ENCODE measurements at places on chromosomes 4 and X. TPM values are rescaled to one million over a fixed set of nuclear protein-coding genes. Genes with fewer than 3 reads are reported as not detected.

The VSIG4 gene
- total RNA-seq, result 13.7 TPM

The CFI gene
- total RNA-seq, result 79.6 TPM

The PTPN13 gene
- total RNA-seq, result 54.6 TPM

The NXT2 gene
- 5.7 TPM for total RNA-seq

DNA sequence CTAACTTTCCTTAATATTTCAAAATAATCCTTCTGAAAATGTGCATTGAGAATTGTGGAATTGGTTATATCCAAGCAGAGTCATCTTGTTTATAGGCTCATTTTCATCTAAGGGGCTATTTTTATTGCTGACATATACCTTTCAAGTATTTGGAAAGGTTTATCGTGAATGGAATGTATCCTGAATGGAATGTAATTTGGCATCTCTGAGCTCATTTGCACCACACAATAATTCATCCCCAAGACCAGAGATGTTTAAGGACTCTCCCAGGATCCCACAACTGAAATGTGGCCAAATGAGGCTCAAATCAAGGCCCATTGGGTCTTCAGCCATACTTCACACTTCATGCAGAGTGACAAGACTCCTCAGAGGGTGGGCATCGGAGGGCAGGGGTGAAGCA lies 7.5 kb upstream of the SETD7 start:
- no peak for DNase-seq
- H3K4me3 ChIP-seq, result no peak overlapping the region
- H3K27ac ChIP-seq, result no peak overlapping the region
- no peaks in the 10 kb centered on the region for H3K27me3 ChIP-seq
- peaks cover 2% of the 10 kb centered on the region for H3K4me1 ChIP-seq

GRCh38 chr4:110411574-110412011 lies 64.4 kb upstream of the ENPEP start:
- no peak overlapping the region for H3K27ac ChIP-seq
- no peak for DNase-seq
- H3K36me3 ChIP-seq, result no peaks in the 10 kb centered on the region
- H3K27me3 ChIP-seq, result no peaks in the 10 kb centered on the region
- no peaks in the 10 kb centered on the region for H3K4me1 ChIP-seq

The SLC4A4 gene
- total RNA-seq, result 0.86 TPM

DNA sequence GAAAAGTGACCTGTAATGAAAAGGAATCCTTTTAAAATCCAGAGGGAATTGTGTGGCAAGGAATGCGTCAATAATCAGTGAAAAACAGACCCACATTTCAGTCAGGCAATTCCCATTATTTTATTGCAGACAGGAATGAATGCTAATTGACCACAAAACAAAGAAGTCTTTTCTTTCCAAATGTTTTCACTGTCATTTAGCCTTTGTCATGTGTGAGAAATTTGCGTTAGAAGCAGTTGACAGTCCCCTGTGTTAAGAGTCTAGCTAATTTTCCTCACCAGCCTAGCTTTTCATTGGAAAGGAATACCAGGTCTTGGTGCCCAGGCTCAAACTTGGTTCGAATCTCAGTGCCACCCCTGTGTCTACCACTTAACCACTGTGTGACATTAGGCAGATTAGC lies 83.4 kb downstream of the KIT start:
- H3K36me3 ChIP-seq, result no peaks in the 10 kb centered on the region
- H3K4me1 ChIP-seq, result no peaks in the 10 kb centered on the region
- no peak overlapping the region for H3K4me3 ChIP-seq

DNA sequence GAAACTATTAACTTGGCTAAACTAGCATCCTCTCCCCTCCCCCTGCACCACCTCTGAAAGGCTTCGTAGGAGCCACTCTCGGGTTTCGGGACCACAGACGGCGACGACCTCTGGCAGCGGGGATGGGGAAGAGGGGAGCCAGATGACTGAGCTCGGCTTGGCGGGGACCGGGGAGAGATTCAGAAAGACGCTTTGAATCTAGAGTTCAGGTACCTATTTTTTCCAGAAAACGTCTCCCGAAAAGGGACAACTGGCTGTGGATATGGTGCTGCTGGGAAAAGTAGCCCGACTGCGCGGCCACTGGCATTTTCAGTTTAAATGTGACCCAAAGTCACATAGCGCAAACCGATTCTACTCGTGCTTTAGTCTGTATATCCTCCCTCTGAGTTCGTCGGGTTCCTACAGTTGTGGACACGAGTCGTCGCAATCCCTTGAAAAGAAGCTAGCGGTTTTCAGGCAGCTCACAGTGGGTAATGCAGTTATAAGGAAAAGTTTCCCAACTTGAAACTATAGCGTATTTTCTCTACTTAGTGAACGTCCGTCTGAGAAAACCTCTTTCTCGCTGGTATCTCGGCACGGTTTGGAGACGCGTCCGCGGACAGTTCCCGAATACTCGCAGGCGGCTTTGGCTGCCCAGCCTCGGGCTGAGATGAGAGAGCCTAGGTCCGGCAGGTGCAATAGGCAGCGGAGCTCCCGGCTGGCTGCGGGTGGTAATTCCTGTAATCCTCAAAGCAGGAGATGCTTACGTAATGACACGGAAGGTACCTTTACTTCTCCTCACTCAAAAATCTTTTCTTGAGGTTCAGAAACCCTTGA lies 1.3 kb downstream of the PARM1 start:
- peak; percentile 41 for DNase-seq
- peaks cover 1% of the 10 kb centered on the region for H3K4me1 ChIP-seq
- H3K27me3 ChIP-seq, result no peaks in the 10 kb centered on the region
- no peaks in the 10 kb centered on the region for H3K36me3 ChIP-seq
- peak overlapping the region; percentile 78 for H3K4me3 ChIP-seq

The NR3C2 gene
- total RNA-seq, result 34.1 TPM

GRCh38 chrX:24204958-24205357 lies 55.4 kb downstream of the ZFX start:
- peaks cover 8% of the 10 kb centered on the region for H3K4me1 ChIP-seq
- no peak for DNase-seq
- no peak overlapping the region for H3K27ac ChIP-seq
- no peaks in the 10 kb centered on the region for H3K36me3 ChIP-seq

DNA sequence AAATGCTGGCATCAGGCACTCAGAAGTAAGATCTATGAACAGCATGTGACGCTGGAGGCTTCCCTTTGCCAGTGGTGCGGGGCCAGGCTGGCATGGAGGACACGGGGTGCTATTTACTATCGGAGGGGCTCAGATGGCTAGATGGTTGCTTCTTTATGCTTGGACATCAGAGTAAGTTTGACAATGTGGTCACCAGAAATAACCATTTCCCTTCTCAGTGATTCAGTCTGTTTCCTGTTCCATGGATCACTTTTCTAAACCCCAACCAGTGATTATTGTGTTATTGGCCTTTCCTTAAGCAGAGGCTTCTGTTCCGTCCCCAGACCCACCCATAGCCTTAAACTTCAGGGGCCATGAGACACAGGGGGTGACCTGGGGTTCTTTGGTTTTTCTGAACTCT lies 55.4 kb upstream of the DHX15 start:
- H3K4me1 ChIP-seq, result peaks cover 2% of the 10 kb centered on the region
- DNase-seq, result no peak
- H3K27me3 ChIP-seq, result no peaks in the 10 kb centered on the region
- no peak overlapping the region for H3K4me3 ChIP-seq
- H3K27ac ChIP-seq, result no peak overlapping the region

- no peak overlapping the region for H3K4me3 ChIP-seq
- no peaks in the 10 kb centered on the region for H3K4me1 ChIP-seq
- no peaks in the 10 kb centered on the region for H3K36me3 ChIP-seq
- no peak overlapping the region for H3K27ac ChIP-seq
Observed at GRCh38 chr4:6819295-6819694, 36.8 kb downstream of the KIAA0232 start.

The C4orf54 gene
- total RNA-seq, result not detected

DNA sequence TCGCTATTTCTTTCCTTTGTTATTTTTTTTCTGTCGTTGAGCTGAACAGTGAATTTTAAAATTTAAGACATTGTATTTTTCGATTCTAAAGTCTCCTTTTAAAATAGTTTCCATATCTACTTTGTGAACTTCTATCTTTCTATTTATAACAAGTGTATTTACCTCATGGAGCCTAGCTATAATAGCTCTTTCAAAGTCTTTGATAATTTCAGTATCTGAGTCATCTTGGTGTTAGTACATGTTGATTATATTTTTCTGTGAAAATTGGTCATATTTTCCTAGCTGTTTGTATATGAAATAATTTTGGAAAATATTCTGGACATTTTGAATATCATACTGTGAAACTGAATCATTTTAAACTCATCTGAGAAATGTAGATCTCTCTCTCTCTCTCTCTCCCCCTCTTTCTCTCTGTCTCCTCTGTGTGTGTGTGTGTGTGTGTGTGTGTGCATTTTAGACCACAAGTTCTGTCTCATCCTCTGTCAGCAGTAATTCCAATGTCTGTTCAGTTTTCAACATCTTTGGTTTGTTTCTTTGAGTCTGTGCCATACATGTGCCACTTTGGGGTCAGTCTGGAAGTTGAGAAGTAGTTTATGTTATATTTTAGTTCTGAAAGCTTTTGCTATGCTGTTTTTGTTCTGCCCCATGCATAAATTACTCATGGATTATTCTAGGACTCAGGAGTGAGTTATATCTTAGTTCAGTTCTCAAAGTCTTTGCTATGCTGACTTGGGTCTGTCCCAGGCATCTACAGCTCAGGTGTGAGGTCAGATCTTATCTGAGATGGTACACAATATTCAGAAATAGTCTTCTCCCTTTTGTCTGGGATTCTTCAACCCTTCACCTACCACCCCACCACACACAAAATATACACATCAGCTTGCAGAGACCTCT lies 366.4 kb upstream of the CASK start:
- H3K36me3 ChIP-seq, result no peaks in the 10 kb centered on the region
- no peaks in the 10 kb centered on the region for H3K27me3 ChIP-seq
- no peak overlapping the region for H3K4me3 ChIP-seq
- no peak overlapping the region for H3K27ac ChIP-seq
- H3K4me1 ChIP-seq, result no peaks in the 10 kb centered on the region
- no peak for DNase-seq

GRCh38 chrX:16882702-16883486 lies 12.7 kb upstream of the RBBP7 start:
- peak overlapping the region; percentile 34 for H3K4me3 ChIP-seq
- H3K27me3 ChIP-seq, result no peaks in the 10 kb centered on the region
- H3K36me3 ChIP-seq, result no peaks in the 10 kb centered on the region
- no peaks in the 10 kb centered on the region for H3K4me1 ChIP-seq
- peak; percentile 78 for DNase-seq

DNA sequence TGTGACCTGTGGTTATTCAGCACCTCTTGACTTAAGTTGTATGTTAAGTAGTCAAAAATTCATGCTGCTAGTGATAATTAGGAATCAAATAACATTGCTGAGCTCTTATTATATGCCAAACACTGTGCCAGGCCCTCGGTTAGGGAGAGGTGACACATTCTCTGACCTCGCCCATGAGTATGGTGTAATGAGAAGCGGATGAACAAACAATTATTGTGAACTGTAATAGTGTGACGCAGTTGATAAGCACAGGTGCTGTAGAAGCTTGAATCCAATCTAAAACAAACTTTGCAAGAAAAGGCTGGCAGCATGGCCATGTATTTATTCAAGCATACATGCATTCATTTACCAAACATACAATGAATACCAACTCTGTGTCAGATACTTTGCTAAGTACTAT lies 303.5 kb upstream of the HS3ST1 start:
- no peak overlapping the region for H3K4me3 ChIP-seq
- DNase-seq, result no peak
- H3K27me3 ChIP-seq, result no peaks in the 10 kb centered on the region

The ADGRG4 gene
- 0.07 TPM for total RNA-seq

- no peaks in the 10 kb centered on the region for H3K27me3 ChIP-seq
- no peak overlapping the region for H3K27ac ChIP-seq
- H3K36me3 ChIP-seq, result no peaks in the 10 kb centered on the region
- no peaks in the 10 kb centered on the region for H3K4me1 ChIP-seq
Observed at GRCh38 chr4:52592287-52592686, 66.8 kb downstream of the USP46 start.

The CCDC110 gene
- 3.0 TPM for total RNA-seq

DNA sequence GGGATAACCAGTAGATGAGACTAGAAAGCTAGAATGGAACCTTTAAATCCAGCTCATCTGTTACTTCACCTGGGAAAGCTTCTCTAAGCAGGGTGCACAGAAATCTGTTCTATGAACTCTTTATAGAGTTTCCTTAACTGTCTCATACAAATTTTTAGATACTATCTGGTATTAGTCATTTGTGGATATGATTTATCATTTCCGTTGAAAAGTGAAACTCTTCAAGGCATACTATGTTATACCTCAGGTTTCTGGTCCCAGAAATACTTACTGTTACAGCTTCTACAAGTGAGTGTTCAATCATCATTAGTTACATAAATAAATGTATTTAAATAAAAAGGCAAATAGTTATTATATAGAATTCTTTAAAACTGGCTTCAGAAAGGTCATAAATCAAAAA lies 298.3 kb upstream of the AGA start:
- no peak overlapping the region for H3K27ac ChIP-seq
- H3K4me3 ChIP-seq, result no peak overlapping the region
- no peaks in the 10 kb centered on the region for H3K4me1 ChIP-seq
- no peak for DNase-seq
- H3K27me3 ChIP-seq, result no peaks in the 10 kb centered on the region

- H3K27me3 ChIP-seq, result no peaks in the 10 kb centered on the region
- DNase-seq, result no peak
- H3K4me1 ChIP-seq, result no peaks in the 10 kb centered on the region
- no peaks in the 10 kb centered on the region for H3K36me3 ChIP-seq
- no peak overlapping the region for H3K27ac ChIP-seq
Observed at GRCh38 chr4:54946741-54947140, 178.7 kb downstream of the KDR start.

GRCh38 chrX:43527801-43528200 lies 128.3 kb upstream of the MAOA start:
- H3K27ac ChIP-seq, result no peak overlapping the region
- H3K4me1 ChIP-seq, result no peaks in the 10 kb centered on the region

GRCh38 chr4:142379277-142380051 lies 466.6 kb downstream of the INPP4B start:
- no peaks in the 10 kb centered on the region for H3K36me3 ChIP-seq
- no peak for DNase-seq
- no peaks in the 10 kb centered on the region for H3K27me3 ChIP-seq
- no peak overlapping the region for H3K4me3 ChIP-seq
- peaks cover 4% of the 10 kb centered on the region for H3K4me1 ChIP-seq

The CXCL6 gene
- not detected for total RNA-seq

- no peak for DNase-seq
- no peak overlapping the region for H3K27ac ChIP-seq
- no peaks in the 10 kb centered on the region for H3K27me3 ChIP-seq
- no peaks in the 10 kb centered on the region for H3K4me1 ChIP-seq
Observed at GRCh38 chr4:109278594-109279031, 23.8 kb downstream of the COL25A1 start.

GRCh38 chrX:53031380-53031779 lies 17.2 kb upstream of the GPR173 start:
- no peaks in the 10 kb centered on the region for H3K4me1 ChIP-seq
- H3K27ac ChIP-seq, result no peak overlapping the region
- no peaks in the 10 kb centered on the region for H3K36me3 ChIP-seq
- no peak for DNase-seq
- H3K27me3 ChIP-seq, result no peaks in the 10 kb centered on the region

DNA sequence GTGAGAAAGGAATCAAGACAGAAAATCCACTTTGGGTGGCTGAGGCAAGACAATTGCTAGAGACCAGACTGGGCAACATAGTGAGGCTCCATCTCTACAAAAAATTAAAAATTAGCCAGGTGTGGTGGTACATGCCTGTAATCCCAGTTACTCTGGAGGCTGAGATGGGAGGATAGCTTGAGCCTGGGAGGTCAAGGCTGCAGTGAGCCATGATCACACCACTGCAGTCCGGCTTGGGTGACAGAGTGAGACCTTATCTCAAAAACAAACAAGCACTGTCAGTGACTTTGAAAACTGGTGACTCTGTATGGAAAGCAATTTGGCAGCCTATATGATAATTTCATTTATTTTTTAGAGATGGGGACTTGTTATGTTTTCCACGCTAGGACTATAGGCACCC lies 2.3 kb upstream of the ELOVL6 start:
- H3K4me3 ChIP-seq, result no peak overlapping the region
- no peaks in the 10 kb centered on the region for H3K36me3 ChIP-seq
- H3K27me3 ChIP-seq, result no peaks in the 10 kb centered on the region
- H3K27ac ChIP-seq, result no peak overlapping the region
- H3K4me1 ChIP-seq, result peaks cover 1% of the 10 kb centered on the region
- DNase-seq, result no peak

The RRH gene
- total RNA-seq, result 0.57 TPM

All from ovary (tissue), 10 donors.